ENCODE measurements at places on chromosomes 7 and 10.

- peak; percentile 5 for DNase-seq
Measured at GRCh38 chr10:42753507-42754154, 29.0 kb upstream of the BMS1 start.

GRCh38 chr7:48244864-48245271 lies 73.6 kb downstream of the ABCA13 start:
- DNase-seq, result no peak

DNA sequence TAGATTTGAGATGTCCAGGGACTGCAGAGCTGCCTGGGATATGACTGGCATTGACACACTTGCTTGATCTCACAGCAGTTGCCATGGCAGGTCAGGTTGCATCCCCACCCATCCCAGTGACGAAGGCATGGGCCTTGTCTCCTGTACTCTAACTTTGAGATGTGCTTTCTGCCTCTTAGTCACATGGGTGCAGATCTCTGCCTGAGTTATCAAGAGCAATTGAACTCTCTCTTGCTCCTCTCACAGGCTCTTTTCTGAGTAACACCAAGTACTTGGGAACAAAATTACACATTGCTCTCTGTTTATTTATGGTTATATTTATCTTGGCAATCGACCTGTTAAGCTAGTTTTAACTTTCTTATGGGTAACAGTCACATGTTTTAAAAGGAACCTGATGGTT lies 237.3 kb downstream of the NSUN6 start:
- DNase-seq, result no peak

- no peak for DNase-seq
Measured at GRCh38 chr7:124536156-124536762, 229.3 kb downstream of the GPR37 start.

- DNase-seq, result no peak
Measured at GRCh38 chr7:73850781-73851207, 8.5 kb upstream of the METTL27 start.

GRCh38 chr7:24898691-24899090 lies 81.3 kb downstream of the OSBPL3 start:
- no peak for DNase-seq
